ENCODE measurements at places on chromosomes 6 and 20.

GRCh38 chr6:31498748-31499147, 803 bp downstream of the MICB start:
- DNase-seq = no peak

DNA sequence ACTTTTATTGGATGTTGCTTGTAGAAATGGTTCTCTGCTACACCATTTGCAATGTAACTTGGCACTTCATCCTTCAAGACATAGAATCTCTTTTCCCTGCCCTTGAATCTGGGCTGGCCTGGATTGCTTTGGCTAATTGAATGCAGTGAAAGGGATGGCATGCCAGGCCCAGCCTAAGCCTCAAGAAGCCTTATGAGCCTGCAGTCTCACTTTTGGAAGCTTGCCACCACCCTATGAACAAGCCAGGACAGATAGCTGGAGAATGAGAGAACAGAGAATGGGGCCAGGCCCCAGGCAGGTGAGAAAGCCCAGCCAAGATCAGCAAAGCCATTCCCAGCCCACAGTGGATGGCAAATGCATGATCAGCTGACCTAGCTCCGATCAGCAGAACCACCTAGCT, 350.7 kb upstream of the RNF24 start:
- peak; percentile 44 for DNase-seq

- DNase-seq = no peak
These were observed 2.3 kb upstream of the CITED2 start for GRCh38 chr6:139376604-139377218.

DNA sequence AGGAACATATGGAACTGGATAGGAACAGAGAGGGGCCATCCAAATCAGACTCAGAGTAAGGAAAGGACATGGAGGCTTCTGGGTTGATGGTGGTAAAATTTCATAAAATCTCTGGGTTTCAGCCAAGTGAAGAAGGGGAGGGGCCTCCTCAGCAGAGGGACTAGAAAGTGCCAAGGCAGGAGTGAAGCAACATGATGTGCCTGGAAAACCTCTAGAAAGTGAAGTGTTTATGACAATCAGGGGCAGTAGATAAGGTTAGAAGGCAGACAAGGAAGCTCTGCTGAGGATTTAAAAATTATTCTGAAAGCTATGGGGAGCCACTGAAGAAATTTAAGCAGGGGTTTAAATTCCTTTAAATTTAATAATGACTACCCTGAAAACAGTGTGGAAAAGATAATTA, 126.0 kb upstream of the TENT5A start:
- no peak for DNase-seq

DNA sequence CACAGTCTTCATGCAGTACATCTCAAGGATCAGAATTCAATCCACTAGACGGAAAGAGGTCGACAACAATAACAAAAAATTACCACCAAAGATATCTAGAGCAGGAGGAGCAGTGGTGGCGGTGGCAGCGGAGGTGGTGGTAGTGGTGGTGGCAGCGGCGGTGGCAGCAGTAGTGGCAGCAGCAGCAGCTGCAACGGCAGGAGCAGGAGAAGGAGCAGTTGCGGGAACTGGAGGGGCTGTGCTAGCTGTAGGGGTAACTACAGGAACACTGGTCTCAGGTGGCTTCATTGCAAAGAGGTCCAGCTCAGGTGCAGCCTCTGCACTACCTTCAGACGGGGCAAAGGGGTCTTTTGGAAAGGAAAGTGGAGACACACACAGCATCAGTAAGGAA, 81.1 kb downstream of the PRSS35 start:
- no peak for DNase-seq

DNA sequence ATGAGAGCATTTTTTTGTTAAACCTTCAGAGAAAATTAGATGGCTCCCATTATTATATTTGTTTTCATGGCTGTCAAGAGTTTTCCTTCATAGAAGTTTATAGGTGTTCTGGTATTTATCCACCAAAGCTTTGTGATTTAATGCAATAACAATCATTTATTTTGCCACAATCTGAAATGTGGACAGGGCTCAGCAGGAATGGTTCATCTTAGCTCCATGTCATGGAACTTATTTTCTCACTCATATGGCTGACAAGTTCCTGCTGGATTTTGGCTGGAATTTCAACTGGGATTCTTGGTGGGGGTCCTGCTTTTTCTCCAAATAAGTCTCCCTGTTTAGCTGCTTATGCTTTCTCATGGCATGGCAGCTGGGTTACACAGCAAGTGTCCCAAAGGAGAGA, 876.7 kb downstream of the QKI start:
- DNase-seq = no peak

- no peak for DNase-seq
These were observed 119.5 kb downstream of the PLEKHG1 start for GRCh38 chr6:150719099-150719766.

- DNase-seq = no peak
These were observed 246.7 kb downstream of the TTLL2 start for GRCh38 chr6:167571550-167571949.

DNA sequence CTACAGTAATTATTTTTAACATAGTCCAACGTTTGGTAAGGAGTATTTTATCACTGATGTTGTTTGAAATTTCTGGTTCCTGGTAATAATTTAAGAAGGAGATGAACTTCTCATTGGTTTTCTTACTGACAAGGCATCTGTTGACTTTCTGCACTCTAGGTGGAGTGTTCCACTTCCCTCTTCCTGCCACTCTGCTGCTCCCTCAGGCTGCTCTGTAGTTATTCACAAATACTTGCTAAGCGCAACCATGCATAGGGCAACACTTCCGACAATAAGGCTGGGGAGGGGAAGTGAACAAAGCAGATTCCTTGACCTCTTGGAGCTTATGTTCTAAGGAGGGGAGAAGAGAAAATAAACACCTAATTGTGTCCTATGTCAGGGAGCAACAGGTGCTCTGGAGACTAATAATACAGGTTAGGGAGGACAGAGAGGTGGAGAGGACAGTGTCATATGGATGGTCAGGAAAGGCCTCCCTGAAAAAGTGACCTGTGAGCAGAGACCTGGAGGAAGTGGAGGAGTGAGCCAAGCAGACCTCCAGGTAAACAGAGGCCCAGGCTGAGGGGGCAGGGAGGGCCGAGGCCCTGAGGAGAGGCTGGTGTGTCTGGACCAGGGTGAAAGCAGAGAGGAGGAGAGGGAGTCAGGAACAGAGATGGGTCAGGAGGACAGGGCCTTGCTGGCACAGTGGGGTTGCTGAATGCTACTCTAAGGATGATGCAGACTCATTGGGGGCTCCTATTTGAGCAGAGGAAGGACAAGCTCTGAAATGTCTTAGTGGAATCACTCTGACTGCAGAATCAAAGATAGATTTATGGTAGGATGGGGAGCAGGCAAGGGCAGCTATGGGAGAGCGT, 134.8 kb upstream of the SLC24A3 start:
- DNase-seq = no peak

DNA sequence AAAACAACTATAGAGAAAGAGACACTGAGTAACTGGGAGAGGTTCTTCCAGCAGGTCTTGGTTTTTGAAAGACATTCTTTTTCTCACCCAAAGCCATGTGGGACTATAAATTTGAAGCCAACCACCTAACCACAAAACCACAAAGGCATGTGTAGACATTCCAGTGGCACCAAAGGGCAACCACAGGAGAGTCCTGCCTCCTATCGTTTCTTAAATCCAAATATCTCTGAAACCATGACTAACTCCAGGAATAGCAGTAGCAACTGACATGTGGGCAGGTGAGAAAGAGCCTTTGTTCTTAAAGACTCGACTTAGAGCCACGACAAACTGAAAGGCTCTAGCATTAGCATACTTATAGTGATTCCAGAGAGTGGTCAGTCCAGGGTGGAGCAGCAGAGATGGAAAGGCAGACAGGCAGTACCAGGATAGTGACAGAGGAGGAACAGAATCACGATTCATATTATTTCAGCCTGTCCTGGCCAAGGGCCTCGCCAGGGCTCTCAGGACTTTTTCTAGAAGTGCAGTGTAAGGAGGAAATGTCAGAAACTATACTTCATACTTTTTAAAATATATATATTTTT, 9.4 kb upstream of the COL9A1 start:
- no peak for DNase-seq

- no peak for DNase-seq
These were observed 74.2 kb upstream of the RIN2 start for GRCh38 chr20:19683822-19684221.

- DNase-seq = no peak
These were observed 884.5 kb upstream of the GJE1 start for GRCh38 chr6:141248021-141248799.

- DNase-seq = no peak
These were observed 191.2 kb downstream of the MANEA start for GRCh38 chr6:95768539-95768938.

- no peak for DNase-seq
These were observed 1.3 kb downstream of the SMIM13 start for GRCh38 chr6:11094941-11095340.

- no peak for DNase-seq
These were observed 438.9 kb upstream of the ZNF337 start for GRCh38 chr20:26135325-26136110.

DNA sequence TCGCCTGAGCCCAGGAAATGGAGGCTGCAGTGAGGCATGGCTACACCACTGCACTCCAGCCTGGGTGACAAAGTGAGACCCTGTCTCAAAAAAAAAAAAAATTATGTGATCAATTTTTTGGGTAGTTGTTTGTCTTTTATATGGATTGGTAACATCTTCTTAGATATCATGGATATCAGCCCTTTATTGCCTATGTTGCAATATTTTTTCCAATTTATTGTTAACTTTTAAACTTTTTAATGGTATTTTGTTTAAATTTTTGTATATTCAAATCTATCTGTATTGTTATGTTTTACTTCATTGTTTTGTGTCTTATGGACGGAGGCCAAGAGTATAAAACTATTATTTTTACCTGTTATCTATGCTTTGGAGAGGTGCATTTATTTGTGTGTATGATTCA, 32.4 kb upstream of the LTV1 start:
- no peak for DNase-seq

DNA sequence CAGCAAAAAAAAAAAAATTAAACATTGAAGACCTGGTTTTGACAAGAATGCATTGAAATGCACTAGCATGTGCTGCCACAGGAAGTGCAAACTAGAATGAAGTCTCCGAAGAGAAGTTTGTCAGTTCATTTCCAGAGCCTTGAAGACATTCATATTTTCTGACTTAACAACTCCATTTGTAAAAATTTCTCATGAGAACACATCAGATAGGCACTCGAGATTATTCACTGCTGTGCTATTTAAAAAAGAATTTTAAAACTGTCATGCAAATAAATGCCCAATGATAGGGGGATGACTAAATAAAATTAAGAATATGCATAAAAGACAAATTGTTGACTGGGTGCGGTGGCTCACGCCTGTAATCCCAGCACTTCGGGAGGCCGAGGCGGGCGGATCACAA, 394.6 kb upstream of the JARID2 start:
- DNase-seq = no peak

- DNase-seq = peak; percentile 67
These were observed 199.6 kb downstream of the GMPR start for GRCh38 chr6:16437984-16438383.

GRCh38 chr6:50112981-50113857, 63.5 kb upstream of the DEFB112 start:
- no peak for DNase-seq

DNA sequence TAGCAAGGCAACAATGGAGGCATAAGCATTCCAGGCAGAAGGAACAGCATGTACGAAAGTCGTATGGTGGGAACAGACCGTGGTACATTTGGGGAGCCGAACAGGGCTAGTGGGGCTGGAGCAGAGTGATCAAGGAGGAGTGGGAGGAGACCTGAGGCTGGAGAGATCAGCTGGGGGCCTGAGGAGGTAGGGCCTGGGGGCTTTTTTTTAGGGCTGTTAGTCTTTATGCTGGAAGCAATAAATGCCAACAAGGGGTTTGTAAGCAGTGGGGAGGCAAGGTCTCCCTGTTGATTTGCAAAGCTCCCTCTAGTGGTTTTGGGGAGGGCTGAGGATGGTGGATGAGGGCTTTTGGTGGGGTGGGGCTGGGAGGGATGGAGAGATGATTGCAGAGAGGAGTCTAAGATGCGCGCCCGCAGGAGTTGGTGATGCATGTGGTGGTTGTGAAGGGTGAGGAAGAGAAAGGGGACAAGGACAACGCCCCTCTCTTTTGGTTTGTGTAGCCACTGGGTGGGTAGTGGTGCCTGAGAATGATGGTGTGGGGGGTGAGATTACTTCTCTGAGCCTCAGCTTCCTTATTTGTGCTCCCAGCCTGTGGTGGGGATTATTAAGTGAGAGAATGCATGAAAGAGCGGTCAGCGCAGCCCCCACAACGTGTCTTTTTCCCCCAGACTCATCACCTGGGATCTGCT, 74.1 kb upstream of the TOX2 start:
- peak; percentile 78 for DNase-seq

- no peak for DNase-seq
These were observed 71.6 kb upstream of the DST start for GRCh38 chr6:56714273-56714672.
